ENCODE measurements at places on chromosomes 2 and 18.

GRCh38 chr18:3874125-3874524 lies 424.2 kb downstream of the TGIF1 start:
- no peak overlapping the region for H3K27ac ChIP-seq
- H3K4me3 ChIP-seq, result no peak overlapping the region
- no peaks in the 10 kb centered on the region for H3K4me1 ChIP-seq
- no peaks in the 10 kb centered on the region for H3K36me3 ChIP-seq
- no peak for DNase-seq

- H3K4me3 ChIP-seq, result no peak overlapping the region
- DNase-seq, result no peak
Observed at GRCh38 chr2:13996527-13996926, 636.0 kb upstream of the LRATD1 start.

GRCh38 chr2:201980389-201980821 lies 53.2 kb upstream of the FZD7 start:
- no peaks in the 10 kb centered on the region for H3K4me1 ChIP-seq
- H3K36me3 ChIP-seq, result no peaks in the 10 kb centered on the region
- DNase-seq, result no peak
- no peak overlapping the region for H3K4me3 ChIP-seq
- no peak overlapping the region for H3K27ac ChIP-seq

GRCh38 chr2:31986906-31987305 lies 23.9 kb downstream of the MEMO1 start:
- H3K4me1 ChIP-seq, result peaks cover 2% of the 10 kb centered on the region
- H3K4me3 ChIP-seq, result no peak overlapping the region
- H3K27me3 ChIP-seq, result no peaks in the 10 kb centered on the region
- no peak for DNase-seq
